Endodermal cell (in vitro differentiated cells): ENCODE measurements at places on chromosomes 11 and 22.

GRCh38 chr11:76577921-76578653, 92.5 kb downstream of the LRRC32 start:
- no peak for DNase-seq

GRCh38 chr11:62611705-62612365, 740 bp downstream of the EML3 start:
- peak; percentile 78 for DNase-seq

GRCh38 chr11:60170566-60170965, 12.3 kb downstream of the MS4A6A start:
- no peak for DNase-seq

GRCh38 chr11:2798951-2799761, 86.4 kb downstream of the CDKN1C start:
- peak; percentile 37 for DNase-seq

DNA sequence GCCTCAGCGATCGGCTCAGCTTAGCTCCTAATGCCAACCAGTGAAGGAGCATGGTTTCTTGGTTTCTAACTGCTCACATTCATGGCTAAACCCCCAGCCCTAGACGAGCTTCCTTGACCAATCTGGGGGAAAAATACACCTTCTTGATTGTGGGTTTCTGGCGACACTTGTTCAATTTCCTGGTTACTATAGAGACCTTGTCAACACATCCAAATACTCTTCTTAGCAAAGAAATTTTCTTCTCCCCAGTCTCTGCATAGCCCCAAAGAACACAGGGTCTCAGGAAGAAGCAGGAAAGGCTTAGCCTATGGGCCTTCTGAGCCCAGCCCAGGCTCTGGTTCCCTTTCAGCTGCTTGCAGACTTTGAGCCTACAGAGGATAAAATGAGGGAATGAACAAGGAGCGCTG, 88.5 kb upstream of the SYT13 start:
- no peak for DNase-seq

DNA sequence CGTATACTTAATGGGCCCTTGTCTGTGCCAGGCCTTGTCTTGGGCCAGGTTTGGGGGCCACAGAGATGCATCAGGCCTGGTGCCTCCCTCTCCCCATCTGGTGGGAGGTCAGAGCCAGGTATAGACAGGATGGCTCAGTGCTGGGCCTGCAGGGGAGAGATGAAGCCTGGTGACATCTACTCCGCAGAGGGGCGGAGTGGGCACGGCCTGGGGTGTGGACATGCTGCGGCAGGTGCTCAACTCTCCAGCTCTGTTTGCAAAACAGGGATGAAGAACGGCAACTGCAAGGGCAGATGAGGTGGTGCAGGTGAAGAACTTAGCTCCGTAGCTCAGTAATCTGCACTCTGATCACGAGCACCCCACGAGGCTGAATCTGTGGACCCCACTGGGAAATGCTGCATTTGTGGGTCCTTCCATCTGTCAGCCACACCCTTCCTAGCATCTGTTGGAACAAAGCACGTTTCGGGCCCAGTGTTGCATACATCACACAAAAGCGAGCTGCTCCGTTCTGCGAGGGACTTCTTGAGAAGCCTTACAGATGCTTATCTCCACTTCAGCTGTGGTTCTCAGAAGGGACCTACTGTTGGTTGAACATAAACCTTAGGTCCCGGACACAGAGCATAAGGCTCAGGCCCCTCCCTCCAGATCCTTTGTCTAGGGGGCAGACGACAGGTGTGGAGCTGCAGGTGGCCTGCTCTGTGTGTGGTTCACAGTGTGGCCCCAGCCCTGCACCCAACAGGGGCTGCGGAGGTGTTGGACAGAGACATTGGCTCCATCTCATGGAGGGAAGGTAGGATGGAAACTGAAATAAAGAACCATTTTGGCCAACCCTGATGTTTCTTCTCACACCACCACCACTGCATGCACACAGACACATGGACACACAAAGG, 78.3 kb downstream of the LRRC32 start:
- DNase-seq: no peak

DNA sequence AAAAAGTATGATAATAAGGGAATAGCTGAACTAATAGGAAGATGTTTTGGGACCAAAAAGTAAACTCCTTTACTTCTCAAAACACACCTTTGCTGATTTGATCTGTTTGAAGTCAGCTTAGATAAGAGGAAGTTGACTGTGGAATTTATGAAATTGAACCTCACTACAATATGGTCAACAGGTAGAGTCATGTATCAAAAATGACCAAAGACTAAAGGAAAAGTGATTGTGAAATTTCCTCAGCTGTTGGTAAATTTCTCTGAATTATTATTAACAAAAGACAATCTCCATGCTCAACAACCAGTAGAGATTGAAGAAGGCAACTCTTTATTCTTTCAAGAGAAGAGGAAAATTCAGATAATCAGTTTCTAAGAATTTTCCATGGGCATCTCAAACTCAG, 826.5 kb downstream of the KCNA4 start:
- DNase-seq: no peak

- DNase-seq: no peak
These were observed 10.9 kb downstream of the SSH3 start for GRCh38 chr11:67314218-67314617.

DNA sequence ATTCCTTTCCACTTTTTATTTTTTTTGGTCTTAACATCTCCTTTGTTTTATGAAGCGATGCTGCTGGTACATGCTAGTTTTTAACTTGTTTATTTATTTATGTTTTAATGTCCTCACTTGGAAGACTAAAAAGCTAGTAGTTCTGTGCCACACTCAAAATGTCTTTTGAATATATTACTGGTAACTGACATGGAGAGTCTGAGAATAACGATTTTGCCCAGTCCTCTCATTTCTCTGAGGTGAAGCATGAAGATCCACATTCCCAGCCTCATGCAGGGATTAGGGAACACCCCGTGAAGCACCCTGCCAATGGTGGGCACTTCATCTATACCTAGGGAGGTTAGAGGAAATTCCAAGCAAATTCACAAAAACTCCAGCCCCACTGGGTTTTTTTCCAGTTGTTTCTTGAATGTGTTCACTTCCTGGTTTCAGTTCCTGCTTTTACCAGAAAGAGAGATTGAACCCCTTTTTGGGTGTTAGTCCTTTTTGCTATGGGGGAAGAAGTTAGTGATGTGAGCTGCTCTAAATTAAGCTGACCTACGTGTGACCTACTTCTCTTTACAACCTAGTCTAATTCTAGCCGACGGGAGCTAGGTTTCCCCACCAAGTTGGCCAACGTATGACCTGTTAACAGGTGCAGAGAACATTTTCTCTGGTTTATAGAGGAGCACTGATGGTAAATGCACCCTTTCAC, 106.1 kb downstream of the SLC1A2 start:
- DNase-seq: no peak

- DNase-seq: no peak
These were observed 58.6 kb upstream of the PRDM11 start for GRCh38 chr11:45087900-45088160.

DNA sequence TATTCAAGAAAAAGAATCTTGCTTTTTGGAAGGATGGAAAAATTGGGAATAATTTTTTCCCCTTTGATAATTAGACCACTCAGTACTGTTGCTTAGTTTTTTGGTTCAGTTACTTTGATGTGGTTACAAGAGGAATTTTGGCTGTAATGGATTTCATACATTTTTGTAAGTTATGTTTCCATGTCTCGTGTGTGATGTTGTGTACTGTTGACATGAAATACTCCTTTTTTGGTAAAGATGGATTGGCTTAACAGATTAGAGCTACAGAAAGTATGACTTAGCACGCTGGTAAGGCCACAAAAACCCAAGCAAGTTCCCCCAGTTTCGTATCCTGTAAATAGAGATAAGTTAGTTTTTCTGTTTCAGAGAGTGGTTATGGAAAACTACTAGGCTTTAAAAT, 11.9 kb downstream of the TBCEL start:
- DNase-seq: no peak

DNA sequence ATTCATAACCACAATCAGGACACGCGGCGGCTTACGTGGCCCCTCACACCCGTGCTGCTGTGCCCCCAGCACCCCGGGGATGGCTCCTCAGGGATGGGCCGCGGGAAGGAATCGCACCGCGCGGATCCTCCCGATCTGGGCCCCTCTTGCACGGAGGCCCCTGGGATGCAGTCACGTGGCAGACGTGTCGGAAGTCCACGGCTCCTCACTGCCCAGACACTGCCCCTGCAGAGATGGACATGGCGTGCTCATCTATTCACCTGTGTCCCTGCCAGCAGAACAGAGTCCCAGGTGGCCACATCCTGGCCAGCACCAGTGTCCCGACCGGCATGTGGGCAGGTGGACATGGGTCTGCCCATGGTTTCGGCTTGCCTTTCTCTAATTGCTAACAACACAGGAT, 12.8 kb downstream of the MOB2 start:
- DNase-seq: no peak

- DNase-seq: no peak
These were observed 118.7 kb upstream of the IGLL5 start for GRCh38 chr22:22768885-22769284.

- DNase-seq: peak; percentile 91
These were observed 27.1 kb downstream of the ARAP1 start for GRCh38 chr11:72724851-72725723.

GRCh38 chr11:92329646-92330045, 105.0 kb downstream of the FAT3 start:
- no peak for DNase-seq

DNA sequence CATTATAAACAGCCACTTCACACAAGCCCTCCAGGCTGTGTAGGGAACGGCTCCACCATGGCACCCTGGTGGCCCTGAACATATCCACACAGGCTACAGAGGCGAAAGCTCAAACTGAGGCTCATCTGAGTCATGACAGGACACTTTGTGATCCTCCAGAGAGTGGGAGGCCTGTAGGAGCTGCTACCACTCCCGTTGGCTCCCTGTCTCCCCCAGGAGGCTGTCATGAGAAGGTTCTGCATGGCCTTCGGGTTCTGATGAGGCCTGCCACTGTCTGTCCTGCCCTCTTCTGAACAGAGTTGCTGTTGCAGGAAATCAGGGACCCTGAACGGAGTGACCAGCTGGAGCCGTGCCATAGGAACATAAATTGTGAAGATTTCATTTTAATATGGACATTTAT, 23.8 kb upstream of the ALDH3B2 start:
- peak; percentile 61 for DNase-seq

DNA sequence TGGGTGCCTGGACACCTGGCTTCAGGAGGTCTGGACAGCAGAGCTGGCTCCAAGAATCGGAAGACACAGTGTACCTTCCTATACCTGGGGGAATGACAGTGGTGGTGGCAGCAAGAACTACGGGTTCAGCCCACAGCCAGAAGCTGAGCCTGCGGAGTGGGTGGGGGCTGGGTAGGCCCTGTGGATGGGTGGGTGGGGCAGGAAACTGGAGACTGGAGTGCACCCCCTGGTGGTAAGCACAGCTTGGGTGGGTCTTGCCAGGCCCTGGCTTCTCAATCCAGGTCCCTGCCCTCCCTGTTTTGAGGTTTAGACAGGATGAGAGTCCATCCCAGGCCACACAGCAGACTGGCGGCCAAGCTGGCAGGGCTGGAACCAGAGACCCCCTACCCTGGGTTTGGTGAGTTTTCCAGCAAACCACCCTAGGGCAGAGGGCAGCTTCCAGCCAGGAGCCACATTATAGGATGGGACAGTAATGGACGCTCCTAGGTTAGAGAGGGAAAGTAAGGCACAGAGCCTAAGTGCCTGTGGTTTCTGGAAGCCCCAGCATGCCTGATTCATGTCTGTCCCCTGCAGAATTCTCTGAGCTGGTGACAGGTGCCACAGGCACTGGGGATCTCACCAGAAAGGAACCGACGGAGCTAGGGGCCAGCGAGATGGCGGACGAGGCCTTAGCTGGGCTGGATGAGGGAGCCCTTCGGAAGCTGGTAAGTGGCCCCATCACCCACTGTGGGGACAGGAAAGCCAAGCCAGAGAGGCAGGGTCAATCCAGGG, 1.7 kb downstream of the SMTN start:
- peak; percentile 87 for DNase-seq

- no peak for DNase-seq
These were observed 91.2 kb upstream of the CSNK2A3 start for GRCh38 chr11:11444027-11444803.

DNA sequence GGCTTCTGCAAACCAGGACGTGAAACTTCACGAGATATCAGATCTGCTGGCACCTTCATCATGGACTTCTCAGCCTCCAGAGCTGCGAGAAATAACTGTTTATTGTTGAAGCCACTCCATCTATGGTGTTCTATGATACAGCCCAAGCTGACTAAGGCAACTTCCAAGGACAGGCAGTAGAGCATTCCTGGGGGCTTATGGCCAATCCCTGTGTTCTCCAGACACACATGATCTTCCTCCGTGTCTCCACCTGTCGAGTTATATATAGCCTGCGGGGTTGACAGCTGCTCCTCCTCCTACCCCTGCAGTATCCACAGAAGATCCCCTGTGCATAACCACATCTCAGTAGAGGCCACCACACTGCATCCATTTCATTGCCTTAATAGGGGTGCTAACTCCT, 11.0 kb downstream of the TP53AIP1 start:
- no peak for DNase-seq

DNA sequence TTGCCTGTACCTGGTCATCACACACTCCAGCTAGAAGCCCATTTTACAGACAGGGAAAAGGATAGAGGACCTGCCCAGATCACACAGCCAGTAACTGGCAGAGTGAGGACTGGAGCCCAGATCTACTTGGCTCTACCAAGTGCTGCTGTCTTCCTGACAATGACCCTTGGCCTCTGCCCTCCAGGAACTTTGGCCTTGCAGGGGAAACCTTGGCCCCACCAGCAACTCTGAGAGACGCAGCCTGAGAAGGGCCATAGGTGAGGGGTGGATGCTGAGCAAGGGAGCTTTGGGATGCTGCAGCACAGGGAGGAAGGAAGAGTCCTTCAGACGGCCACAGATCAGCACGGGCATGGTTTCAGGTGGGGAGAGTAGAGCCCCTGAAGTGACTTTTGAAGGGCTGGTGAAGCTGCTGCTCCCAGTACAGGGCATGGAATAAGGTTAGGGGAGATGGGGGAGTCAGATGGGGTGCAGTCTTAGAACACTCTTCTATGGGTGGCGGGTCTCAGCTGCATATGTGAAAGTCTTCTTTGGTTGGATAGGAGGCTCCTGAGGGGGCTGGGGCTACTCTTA, 2.0 kb upstream of the CAPN5 start:
- DNase-seq: peak; percentile 20

GRCh38 chr11:71248656-71249055, 3.7 kb downstream of the SHANK2 start:
- no peak for DNase-seq

DNA sequence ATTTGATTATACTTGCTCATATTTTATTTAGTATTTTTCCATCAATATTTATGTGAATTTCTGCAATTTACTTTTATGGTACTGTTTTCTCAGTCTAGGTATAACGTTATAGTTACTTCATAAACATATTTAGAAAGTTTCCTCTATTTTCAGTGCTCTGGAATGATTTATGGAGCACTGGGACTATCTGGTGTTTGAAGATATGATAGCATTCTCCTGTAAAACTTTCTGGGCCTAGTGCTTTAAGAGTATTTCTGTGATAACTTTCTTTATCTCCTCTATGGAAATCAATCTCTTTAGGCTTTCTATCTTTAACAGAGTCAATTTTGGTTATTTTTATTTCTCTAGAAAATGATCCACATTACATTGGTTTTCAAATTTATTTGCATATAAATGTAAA, 85.1 kb downstream of the SOX6 start:
- no peak for DNase-seq
